ENCODE measurements at places on chromosomes 13 and 19. TPM values are rescaled to one million over a fixed set of nuclear protein-coding genes. Genes with fewer than 3 reads are reported as not detected.

The RGL3 gene
- 0.26 TPM for total RNA-seq

The GRK1 gene
- not detected for total RNA-seq

The CEACAM4 gene
- total RNA-seq, result not detected

The TNFRSF19 gene
- total RNA-seq, result 3.2 TPM

The SEMA6B gene
- total RNA-seq, result under 0.01 TPM

The DCLK1 gene
- total RNA-seq, result under 0.01 TPM

The C5AR2 gene
- 0.53 TPM for total RNA-seq

The KEAP1 gene
- 59.5 TPM for total RNA-seq

The NKPD1 gene
- total RNA-seq, result 1.0 TPM

The ZNF738 gene
- 2.3 TPM for total RNA-seq

The GDF15 gene
- 123 TPM for total RNA-seq

The CCDC194 gene
- not detected for total RNA-seq

DNA sequence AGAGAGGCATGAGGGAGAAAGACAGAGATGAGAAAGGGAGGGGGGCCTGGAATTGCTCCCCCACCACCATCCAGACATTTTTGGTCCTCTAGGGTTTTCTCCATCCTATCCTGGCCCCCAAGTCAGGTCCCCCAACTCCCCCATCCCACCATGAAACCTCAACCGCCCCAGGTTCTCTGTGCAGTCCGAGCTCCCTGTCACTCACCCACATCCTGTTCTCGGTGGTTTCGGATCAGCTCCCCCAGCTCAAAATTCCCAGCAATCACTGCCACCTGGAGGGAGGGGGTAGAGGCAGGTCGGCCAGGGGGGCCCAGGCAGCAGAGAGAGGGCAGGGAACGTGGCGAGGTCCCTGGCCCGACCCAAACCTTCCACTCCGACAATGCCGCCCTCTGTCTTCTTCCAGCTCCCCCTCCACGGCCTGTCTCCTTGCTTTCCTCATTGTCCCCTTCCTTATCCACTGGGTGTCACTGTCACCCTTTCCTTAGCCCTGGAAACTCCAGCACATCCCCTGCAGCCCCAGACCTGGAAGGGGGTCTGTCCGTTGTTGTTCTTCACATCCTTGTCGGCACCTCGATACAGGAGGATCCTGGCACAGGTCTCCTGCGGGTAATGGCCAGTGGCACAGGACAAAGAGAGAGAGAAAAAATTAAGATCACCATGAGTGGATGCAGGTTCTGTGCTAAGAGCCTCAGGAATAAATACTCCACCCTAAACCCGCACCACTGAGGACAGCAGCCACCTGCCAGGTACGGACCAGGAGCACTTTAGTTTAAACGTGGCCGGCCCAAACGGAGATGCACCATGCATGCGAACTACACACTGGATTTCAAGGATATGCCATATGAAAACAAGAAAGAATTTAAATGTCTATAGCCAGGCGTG is 15.4 kb downstream of the SHANK1 start:
- no peak for DNase-seq

- no peak for DNase-seq
These were observed 1564.9 kb downstream of the OLFM4 start for GRCh38 chr13:54593504-54593903.

GRCh38 chr19:44847144-44848035 is 1.3 kb downstream of the NECTIN2 start:
- peak; percentile 55 for DNase-seq

- no peak for DNase-seq
These were observed 4.8 kb downstream of the PPP6R1 start for GRCh38 chr19:55253842-55254624.

DNA sequence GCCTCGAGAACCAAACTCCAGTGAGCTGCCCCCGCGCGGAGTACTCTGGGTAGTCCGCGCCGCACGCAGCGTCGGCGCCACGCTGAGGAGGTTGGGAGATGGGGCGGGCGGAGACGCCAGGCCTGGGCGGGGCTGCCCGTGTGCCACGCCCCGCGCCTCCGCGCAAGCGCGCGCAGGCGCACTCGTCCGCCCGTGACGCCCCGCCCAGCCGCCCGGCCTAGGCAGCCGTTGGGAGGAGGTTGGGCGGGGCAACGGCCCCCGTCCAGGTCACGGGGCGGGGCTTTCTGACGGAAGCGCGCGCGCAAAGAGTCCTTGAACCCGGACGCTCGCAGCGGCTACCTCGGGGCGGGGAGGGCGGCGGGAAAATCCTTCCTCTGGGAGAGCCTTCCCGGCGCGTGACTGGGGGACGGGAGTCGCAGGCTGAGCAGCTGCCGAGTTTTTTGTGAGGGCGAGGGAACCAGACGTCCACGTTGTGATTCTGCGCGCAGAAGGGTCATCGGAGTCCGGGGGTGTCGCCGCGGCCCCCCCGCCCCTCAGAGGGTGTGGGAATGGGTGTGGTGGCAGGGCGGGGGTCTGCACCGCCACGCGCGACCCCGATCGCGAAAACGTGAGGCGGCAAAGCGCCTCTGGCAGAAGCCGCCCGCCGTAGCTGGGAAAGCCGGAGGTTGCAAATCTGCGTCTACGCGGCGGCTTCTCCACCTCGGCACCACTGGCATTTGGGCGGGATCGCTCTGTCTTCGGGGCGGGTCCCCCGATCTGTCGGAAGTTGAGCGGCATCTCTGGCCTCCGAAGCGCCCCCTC is at the start of gene MED26:
TSS of gene MED26 (minus strand) at position 22 of the 801 bp plus-strand sequence. CDS start 261 bp downstream, outside the sequence.
- DNase-seq, result peak; percentile 76

DNA sequence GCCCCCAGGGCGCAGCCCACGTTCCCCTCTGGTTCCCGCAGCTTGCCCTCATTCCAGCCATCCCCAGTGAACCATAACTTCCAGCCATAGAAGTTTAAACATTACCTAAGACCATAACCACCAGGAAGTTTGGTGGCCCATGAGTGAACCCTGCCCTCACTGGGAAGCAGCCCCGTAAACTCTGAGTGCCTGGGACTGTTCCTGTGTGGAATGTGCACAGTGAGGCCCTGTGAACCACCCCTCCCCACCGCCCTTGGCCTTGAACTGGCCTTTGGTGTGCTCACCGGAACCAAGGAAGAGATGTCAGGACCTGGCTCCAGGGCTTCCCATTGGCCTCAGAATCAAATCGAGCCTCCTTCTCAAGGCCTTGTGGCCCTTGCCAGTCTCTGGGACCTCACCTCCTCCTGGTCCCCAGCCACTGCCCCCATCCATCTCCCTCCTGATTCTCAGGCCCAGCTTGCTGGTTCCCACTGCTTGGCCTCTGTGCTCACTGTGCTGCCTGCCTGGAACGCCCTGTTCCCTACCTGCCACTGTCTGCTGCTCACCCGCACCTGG is 46.5 kb downstream of the DNM2 start:
- DNase-seq, result no peak

DNA sequence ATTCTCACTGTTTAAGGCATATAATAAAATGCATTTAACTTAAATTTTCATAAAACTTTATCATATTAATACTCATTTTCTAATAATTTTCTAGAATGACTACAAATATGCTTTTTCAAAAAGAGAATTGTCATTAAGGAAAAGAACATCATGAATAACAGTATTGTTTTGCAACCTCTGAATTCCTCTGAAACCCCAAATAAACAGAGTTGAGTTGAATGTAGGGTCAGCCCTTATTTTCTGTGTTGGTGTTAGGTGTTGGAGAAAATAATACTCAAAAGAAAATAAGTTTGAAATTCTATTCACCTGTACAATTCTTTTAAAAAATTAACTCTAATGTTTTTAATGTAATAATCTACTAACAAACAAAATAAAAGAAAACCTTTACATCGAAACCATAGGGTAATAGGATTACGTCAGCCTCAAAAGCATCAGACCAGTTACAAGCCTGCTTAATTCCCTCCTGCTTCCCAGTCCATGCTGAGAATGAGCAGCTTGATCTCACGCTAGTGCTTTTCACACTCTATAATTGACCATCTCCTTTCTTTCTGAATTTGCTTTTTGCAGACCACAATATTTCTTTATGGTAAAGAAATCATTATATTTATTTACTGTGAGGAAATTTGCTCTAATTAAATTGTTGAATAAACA is 160.9 kb downstream of the PCDH9 start:
- DNase-seq, result no peak

DNA sequence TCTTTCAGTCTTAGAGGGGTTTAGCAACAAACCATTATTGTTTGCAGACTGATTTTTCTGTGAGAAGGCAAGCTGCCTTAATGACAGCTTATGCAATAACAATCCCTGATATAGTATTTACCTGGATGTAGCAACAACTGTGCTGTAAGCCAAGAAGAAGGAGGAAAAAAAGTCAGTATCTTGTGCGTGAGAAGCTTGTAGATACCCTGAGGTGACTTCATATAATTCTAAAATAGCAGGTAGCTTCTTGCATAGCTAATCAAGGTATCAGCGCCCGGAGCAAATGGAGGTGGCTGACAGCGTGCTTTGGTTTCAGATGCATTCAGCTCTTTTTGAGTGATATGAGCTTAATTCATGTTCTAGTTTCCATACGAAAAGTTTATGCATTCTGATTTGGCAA is 309.8 kb downstream of the KLF5 start:
- DNase-seq, result peak; percentile 98

DNA sequence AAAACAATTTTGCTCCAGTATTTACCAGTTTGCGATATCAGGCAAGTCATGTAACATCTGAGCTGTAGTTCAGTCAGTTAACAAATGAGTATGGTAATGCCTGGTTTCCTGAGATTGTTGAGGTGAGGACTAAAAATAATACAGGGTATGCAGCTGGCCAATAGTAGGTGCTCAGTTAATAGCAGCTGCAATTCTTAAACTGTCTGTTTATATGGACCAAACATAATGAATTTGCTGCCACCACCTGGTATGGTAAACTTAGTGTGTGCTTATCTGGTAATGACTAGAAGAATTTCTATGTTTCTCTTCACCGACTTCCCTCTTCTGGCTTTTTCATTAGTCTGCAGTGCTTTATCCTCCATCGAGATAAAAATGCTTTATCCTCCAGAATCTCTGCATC is 9.1 kb downstream of the ZMYM2 start:
- no peak for DNase-seq

- no peak for DNase-seq
These were observed 40.9 kb downstream of the DEDD2 start for GRCh38 chr19:42176649-42176989.

DNA sequence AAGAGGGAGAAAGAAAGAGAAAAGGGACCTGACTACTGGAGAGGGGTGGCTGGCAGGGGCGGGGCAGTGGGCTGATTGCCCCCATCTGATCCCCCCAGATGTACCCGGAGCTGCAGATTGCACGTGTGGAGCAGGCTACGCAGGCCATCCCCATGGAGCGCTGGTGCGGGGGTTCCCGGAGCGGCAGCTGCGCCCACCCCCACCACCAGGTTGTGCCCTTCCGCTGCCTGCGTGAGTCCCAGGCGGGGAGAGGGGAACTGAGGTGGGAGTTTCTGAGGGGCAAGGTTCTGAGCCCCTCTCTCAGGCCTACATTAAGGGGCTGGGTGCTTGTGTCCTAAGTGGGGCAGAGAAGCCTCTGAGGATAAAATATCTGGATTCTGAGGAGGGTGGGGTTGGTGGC is 2.4 kb downstream of the APLP1 start:
- DNase-seq, result no peak

DNA sequence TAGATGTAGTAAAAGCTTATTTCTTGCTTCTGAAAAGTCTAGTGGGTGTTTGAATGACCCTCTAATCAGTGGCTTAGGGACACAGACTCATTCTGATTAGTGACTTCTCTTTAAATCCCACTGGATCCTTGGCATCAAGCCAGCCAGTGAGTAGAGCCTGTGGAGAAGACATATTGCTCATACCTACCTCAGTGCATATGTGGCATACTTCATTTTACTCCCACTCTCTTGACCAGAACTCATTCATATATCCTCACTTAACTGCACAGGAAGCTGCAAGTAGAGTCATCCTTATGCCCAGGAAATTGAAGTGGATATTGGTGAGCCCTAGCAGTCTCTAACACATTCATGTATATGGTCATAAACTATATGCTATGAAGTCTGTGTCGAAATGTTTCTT is 148.3 kb downstream of the PDS5B start:
- peak; percentile 94 for DNase-seq

GRCh38 chr19:32130332-32130731 is 215.1 kb upstream of the ZNF507 start:
- no peak for DNase-seq

DNA sequence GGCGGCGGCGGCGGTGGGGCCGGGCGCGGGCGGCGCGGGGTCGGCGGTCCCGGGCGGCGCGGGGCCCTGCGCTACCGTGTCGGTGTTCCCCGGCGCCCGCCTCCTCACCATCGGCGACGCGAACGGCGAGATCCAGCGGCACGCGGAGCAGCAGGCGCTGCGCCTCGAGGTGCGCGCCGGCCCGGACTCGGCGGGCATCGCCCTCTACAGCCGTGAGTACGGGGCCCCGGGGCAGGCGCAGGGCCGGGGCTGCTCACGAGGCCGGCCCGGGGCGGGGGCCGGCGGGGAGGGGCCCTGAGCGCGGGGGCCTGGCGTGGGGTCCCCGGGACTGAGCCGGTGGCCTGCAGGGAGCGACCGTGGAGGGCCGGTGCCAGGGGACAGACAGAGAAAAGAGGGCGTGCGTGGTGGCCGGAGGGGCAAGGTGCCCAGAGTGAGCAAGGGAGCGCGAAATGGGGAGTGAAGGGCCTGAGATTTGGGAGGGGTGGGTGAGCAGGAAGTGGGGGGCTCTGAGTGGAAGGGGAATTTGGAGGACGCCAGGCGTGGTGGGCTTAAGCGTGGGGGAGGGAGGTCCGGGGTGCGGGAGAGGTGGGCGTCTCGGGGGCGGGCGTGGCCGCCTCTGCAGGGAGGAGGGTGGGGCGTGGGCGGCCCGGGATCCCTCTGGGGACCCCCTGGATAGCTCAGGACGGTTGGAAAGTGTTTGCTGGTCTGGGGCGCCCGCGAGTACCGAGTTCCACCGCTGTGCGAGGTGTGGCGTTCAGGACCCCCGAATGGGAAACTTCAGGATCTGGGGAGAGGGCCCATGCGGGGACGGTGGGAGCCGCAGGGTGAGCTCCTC is 575 bp downstream of the CARM1 start:
- no peak for DNase-seq

DNA sequence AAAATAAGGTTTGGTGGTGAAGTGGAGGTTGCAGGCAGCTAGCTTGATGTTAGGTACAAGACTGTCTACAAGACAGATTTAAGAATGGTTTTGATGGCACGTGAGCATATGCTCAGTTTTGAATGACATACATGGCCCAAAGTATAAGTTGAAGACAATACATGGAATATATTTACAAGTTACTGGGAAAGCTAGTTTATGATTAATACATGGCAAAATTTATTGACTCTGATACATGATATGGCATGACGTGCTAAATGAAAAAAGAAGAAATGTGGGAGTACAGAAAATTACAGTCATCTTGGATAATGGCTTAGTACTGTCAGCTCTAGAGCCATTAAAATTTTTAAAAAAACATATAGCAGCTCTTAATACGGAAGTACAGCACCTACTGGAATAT is 4.4 kb downstream of the KLF5 start:
- DNase-seq, result peak; percentile 74

- DNase-seq, result peak; percentile 37
These were observed 93.4 kb downstream of the KCTD12 start for GRCh38 chr13:76792731-76793347.

GRCh38 chr19:55930996-55931515 is 1.1 kb downstream of the NLRP13 start:
- no peak for DNase-seq
